NCI-H69 (cell line): ENCODE measurements at places on chromosomes 16 and 17.

GRCh38 chr17:8788998-8789397 is 10.2 kb downstream of the MFSD6L start:
- DNase-seq, result peak; percentile 8

DNA sequence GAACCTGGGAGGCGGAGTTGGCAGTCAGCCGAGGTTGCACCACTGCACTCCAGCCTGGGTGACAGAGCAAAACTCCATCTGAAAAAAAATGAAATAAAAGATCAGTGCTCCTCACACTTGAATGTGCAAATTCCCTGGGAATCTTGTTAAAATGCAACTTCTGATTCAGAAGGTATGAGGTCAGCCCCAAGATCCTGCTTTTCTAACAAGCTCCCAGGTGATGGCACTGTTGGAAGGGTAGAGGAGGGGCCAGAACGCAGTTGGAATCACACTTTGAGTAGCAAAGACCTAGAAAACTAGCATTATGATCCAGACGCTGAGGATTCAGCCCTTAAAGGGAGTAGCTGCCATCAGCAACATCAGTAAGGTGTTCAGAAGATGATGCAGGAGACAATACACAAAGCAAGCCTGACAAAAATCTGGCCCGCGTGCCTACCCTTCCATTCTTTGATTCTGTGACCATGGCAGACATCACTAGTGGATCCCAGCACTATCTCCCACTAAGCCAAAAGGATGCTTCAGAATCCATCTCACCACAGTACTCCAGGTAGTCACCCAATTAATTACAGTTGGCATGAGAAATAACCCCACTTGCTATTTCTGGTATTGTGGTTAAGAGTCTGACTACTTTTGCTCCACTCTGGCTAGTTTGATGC is 33.1 kb upstream of the MEIOC start:
- peak; percentile 53 for DNase-seq

GRCh38 chr16:80167657-80168390 is 373.0 kb upstream of the DYNLRB2 start:
- no peak for DNase-seq

DNA sequence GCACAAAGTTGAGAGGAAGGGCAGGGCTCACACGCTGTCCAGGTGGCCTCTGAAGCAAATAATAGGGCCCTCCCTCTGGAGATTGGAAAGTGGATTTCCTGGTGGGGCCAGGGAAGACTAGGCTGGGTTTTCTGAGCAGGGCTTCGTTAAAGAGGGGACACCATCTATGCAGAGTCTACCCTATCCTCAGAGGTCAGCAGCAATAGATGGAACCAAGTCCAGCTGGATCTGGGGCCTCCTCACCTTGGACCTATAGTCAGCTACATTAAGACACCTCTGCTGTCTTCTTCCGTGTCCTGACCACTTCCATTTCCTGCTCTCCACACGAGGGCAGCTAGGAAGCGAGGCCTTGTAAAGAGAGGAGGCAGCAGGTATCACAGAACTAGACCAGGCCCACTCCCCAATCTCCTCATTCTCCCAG is 14.7 kb upstream of the ST6GALNAC1 start:
- peak; percentile 54 for DNase-seq
